ENCODE measurements at places on chromosomes 7 and 10.

- DNase-seq: no peak
Observed at GRCh38 chr7:155441856-155442255, 16.1 kb upstream of the EN2 start.

- DNase-seq: peak; percentile 62
Observed at GRCh38 chr10:117545141-117546019, 2.8 kb downstream of the EMX2 start.

GRCh38 chr7:3451701-3452100 is 150.6 kb downstream of the SDK1 start:
- DNase-seq: no peak

DNA sequence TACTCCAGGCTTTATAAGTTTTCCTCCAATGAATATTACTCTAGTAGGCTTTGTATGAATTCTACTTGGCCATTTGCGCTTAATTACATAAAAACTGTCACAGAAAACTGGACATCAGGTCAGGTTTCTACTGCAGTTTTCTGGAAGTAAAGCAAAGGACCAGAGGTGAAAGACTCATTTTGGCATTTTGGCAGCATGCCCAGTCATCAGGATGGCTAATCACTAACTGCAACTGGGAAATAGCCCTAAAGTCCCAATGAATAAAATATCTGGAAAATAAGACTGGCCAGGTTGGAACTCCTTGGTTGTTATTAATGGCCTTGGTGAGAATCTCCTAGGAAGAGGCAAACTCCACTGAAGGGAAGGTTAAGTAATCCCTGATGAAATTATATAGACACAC is 75.5 kb downstream of the COPG2 start:
- DNase-seq: no peak

DNA sequence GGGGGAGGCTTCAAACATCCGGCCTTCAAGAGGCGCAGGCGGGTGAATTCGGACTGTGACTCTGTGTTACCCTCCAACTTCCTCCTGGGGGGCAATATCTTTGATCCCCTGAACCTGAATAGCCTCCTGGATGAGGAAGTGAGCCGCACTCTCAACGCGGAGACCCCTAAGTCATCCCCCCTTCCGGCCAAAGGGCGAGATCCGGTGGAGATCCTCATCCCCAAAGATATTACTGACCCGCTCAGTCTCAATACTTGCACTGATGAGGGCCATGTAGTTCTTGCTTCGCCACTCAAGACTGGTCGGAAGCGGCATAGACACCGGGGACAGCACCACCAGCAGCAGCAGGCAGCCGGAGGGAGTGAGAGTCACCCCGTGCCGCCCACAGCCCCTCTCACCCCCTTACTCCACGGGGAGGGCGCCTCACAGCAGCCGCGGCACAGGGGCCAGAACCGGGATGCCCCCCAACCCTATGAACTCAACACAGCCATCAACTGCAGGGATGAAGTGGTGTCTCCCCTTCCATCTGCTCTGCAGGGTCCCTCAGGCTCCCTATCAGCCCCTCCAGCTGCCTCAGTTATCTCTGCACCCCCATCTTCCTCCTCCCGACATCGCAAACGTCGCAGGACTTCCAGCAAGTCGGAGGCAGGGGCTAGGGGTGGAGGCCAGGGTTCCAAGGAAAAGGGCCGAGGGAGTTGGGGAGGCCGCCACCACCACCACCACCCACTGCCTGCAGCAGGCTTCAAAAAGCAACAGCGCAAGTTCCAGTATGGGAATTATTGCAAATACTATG is 1.1 kb downstream of the MEPCE start:
- DNase-seq: no peak

DNA sequence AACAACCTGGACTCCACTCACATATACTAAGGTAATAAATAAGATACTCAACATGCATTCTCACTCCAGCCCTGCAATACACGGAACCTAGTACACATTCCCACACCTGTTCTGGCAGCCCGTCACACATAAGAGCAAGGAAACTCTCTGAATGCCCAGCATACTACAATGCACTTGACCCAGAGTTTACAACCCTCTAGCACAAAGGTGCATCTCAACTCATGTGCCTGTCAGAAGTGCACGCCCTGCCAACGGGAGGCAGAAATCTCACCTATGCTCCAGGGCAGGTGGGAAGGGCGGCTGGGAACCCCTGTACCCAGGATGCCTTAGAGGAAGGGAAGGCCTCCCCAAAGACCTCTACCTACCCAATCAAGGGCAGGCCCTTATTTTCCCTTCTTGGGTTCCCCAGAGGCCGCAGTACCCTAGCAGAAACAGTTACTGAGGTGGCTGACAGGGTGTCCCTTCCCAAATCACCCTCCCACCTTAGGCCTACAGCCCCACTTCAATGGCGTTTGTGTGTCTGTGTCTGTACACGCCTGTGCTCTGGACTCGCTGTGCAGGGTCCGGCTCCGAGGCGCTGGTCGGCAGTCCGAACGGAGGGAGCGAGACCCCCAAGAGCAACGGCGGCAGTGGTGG is 2.0 kb downstream of the EVX1 start:
- no peak for DNase-seq

DNA sequence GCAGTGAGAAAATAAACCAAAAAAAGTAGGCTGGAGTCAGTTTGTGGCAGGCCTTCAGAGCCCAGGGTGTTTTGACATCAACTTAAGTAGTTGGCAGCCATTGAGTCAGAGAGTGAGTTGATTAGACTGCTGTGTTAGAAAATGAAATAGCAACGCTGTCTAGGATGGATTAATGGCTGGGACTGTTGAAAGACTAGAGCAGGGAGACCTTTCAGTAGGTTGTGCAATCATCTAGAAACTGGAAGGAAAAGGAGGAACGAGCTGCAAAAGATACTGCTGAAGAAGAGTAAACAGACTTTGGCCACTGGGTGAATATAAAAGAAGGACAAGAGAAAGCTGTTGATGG is 28.6 kb upstream of the TRIL start:
- no peak for DNase-seq

DNA sequence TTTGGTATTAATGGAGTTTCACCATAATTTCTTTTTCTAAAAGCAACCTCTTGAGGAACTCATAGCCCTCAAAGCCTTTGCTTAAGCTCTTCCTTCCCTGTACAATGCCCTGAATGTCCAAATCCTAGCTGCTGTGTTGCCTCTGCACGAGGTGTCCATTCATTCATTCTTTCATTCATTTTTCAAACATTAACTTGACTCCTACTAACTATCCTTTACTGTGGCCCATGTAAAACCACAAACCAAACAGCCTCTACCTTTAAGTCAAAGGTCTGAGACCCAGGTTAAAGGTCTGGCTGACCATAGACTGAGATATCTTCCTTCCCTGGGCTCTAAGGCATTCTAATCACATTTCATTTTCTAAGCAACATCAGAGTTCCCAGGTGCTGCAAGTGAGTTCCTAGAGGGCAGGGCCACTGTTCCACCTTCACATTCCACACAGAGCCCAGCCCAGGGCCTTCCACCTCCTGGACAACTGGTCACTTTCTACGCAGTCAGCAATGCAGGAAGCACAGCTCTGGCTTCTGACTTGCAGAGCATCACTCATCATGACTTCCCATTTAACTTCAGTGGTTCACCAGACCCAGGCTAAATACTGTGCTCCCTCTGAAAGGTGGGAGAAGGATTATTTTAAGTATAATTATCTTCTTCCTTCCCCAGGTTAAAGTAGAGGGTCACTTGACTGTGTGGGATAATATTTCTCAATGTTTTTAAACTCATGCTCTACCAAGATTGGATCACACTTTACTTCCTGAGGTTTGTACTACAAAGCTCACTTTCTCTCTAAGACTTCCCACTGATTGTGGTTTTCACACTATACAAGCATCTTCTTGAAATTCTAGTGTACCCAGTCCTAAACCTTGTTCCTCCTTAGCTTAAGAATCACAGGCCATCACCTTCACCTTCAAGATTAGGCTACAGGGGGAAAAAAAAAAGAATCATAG is 19.1 kb downstream of the ATXN7L1 start:
- no peak for DNase-seq

DNA sequence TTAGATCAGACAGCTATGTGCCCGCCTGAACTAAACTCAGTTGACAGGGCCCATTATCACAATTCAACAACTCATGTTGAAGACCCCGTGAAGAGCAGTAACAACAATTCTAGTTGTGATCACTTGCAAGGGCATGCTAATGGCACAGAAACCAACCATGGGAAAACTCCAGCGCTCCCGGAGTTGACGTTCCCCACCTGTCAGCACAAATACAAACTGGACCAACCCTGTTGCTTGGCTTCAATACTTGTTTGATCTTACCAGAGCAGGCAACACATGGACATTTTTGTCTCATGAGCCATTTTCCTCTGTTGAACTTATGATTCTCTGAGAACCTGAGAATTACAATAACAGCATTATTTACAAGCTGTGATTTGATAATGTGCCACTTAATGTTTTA is 119.0 kb upstream of the LANCL2 start:
- DNase-seq: no peak

DNA sequence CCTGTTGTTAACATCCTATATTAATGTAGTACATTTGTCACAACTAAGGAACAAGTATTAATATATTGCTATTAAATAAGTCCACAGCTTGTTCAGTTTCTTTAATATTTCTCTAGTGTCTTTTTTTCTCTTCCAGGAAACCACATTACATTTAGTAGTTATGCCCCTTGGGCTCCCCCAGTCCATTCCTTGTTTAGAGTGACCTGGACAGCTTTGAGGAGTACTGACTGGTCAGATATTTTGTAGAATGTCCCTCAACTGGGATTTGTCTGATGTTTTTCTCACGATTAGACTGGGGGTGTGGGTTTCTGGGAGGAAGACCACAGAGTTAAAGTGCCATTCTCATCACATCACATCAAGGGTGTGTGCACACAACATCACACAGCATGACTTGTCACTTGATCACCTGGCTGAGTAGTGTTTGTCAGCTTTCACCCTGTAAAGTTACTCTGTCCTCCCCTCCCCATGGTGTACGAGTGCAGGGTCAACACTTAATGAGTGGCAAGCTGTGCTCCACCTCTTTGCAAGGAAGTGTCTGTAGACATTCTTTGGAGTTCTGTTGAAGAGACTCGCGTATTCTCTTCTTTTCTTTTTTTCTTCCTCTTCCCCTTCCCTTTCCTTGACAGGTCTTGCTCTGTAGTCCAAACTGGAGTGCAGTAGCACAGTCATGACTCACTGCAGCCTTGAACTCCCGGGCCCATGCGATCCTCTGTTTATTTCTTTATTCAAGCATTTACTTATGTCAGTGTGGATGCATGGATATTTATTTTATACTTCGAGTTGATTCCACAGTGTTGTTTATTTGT is 10.2 kb downstream of the LMTK2 start:
- DNase-seq: no peak

- DNase-seq: no peak
Observed at GRCh38 chr10:31586723-31587638, 268.0 kb downstream of the ZEB1 start.

- no peak for DNase-seq
Observed at GRCh38 chr10:106957823-106958588, 206.5 kb downstream of the SORCS1 start.

- DNase-seq: no peak
Observed at GRCh38 chr7:134798155-134798554, 18.7 kb downstream of the CALD1 start.

GRCh38 chr10:84265418-84265817 is 20.6 kb downstream of the RGR start:
- no peak for DNase-seq

- DNase-seq: no peak
Observed at GRCh38 chr10:77592510-77592909, 45.1 kb downstream of the KCNMA1 start.

DNA sequence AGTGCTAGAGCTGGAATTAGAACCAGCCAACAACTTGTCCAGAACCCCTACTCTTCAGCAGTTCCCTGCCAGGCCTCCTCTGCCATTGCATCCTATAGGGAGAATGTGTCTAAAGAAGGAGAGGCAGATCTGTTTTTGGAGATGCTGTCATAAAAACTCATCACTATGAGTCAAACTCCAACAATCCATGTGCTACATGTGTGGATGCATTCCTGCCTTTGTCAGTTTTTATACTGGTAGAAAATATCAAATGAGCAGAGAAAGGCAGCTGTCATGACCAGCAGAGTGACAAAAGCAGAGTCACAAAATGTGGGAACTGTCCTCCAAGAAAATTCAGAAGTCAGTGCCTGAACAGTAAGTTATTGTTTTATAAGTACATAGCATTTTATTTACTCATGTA is 93.0 kb downstream of the ABLIM1 start:
- no peak for DNase-seq

- no peak for DNase-seq
Observed at GRCh38 chr7:103538964-103539709, 93.1 kb upstream of the SLC26A5 start.

DNA sequence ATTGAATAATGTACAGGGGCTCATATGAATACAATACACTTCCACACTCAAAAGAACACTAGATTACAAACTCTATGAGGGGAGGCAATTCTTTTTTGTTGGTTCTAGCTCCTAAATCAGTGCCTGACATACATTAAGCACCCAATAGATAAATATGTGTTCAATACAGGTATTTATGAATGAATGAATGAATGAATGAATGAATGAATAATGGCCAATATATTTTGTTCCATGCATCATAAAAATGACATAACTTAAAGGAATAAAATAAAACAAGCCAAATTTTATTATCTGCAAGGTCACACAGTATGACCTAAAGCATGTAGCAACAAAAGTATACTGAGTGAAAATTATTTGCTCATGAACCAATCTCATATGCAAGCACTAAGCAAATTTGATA is 168.9 kb downstream of the CACNA2D1 start:
- DNase-seq: no peak

DNA sequence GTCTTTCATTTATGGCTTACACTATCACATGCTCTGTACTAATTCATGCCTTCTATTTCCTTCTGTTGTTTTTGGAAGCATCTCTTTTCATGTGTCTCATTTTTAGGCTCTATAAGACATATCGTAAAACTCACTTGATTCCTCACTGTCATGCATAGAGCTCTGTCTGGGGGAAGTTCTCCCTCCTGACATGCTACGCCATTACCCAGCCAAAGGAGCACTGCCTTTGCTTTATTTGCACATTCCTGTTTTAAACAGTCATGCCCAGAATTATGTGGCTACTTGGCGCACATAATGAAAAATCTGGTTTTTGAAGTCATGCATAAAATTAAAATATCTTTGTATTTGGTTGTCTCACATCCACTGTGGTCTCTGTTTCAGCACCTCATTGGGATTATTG is 17.6 kb upstream of the AKR1C3 start:
- DNase-seq: no peak

DNA sequence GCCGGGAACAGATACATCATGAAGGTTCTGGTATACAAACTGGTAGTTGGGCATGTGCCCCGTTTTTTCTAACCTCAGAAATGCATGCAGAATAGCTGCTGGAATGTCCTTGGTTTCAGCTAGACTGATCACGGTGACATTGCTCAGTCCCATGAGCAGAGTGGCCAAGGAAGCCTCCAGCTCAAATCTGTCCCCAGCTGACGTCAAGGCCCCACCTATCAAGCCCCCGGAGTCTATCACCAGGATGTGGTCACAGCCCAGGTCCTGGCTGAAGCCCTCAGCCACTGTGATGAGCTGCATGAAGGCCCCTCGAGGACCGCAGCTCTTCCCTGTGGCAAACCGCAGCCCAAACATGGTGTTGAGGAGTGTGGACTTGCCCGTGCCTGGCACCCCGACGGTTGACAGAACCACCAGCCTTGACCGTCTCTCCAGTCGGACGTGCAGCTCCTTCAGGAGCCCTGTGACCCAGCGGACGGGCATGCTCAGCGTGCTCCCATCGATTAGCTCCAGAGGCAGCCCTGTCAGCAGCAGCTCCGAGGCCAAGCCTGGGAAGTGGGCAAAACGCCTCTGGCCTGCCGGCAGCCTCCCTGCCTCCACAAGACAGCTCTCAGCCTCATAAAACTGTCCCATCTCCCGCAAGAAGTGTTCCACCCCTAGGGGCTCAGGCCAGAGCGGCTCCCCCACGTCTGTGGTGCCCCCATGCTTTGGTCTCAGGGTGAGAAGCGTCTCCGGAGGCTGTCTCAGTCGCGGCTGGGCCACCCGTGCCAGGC is 7.8 kb upstream of the MRPS24 start:
- DNase-seq: no peak
